CD14-positive monocyte (primary cell): ENCODE measurements at places on chromosomes 16 and 17. TPM values are rescaled to one million over a fixed set of nuclear protein-coding genes. Genes with fewer than 3 reads are reported as not detected.

The CMTM4 gene
- polyA plus RNA-seq, result 0.41 TPM

The SLC16A11 gene
- not detected in 2 replicates for polyA plus RNA-seq

The ZNF263 gene
- 9.9 and 13.1 TPM in 2 replicates for polyA plus RNA-seq

The PRR15L gene
- not detected for polyA plus RNA-seq

The RUNDC1 gene
- 10.3 TPM for polyA plus RNA-seq

The ITGA2B gene
- polyA plus RNA-seq, result 1.2 TPM

The ZNF689 gene
- 4.1 and 4.8 TPM in 2 replicates for polyA plus RNA-seq

The IQCK gene
- polyA plus RNA-seq, result 1.0 and 1.2 TPM in 2 replicates

The OR1D5 gene
- polyA plus RNA-seq, result not detected in 2 replicates

The OSBPL7 gene
- 1.6 TPM for polyA plus RNA-seq

The PLLP gene
- polyA plus RNA-seq, result 1.2 and 1.5 TPM in 2 replicates

GRCh38 chr16:79535130-79535529 lies 65.4 kb downstream of the MAF start:
- H3K4me1 ChIP-seq, result peaks cover 12% of the 10 kb centered on the region
- no peak overlapping the region for H3K4me3 ChIP-seq
- H3K27me3 ChIP-seq, result no peaks in the 10 kb centered on the region
- peak; percentile 40 for DNase-seq
- no peaks in the 10 kb centered on the region for H3K36me3 ChIP-seq

GRCh38 chr17:21193031-21193430 lies 20.9 kb downstream of the TMEM11 start:
- peaks cover 82% of the 10 kb centered on the region for H3K36me3 ChIP-seq
- no peak for DNase-seq
- no peaks in the 10 kb centered on the region for H3K27me3 ChIP-seq
- H3K4me3 ChIP-seq, result no peak overlapping the region

- H3K27me3 ChIP-seq, result no peaks in the 10 kb centered on the region
- no peak overlapping the region for H3K4me3 ChIP-seq
- no peak for DNase-seq
- peaks cover 3% of the 10 kb centered on the region for H3K36me3 ChIP-seq
- H3K27ac ChIP-seq, result peak overlapping the region; percentile 12
These were observed 46.1 kb downstream of the ANKRD11 start for GRCh38 chr16:89444151-89444723.

- H3K36me3 ChIP-seq, result no peaks in the 10 kb centered on the region
- no peaks in the 10 kb centered on the region for H3K4me1 ChIP-seq
- H3K4me3 ChIP-seq, result no peak overlapping the region
- no peak for DNase-seq
- H3K27me3 ChIP-seq, result no peaks in the 10 kb centered on the region
These were observed 243.2 kb upstream of the MON1B start for GRCh38 chr16:76947749-76948148.

DNA sequence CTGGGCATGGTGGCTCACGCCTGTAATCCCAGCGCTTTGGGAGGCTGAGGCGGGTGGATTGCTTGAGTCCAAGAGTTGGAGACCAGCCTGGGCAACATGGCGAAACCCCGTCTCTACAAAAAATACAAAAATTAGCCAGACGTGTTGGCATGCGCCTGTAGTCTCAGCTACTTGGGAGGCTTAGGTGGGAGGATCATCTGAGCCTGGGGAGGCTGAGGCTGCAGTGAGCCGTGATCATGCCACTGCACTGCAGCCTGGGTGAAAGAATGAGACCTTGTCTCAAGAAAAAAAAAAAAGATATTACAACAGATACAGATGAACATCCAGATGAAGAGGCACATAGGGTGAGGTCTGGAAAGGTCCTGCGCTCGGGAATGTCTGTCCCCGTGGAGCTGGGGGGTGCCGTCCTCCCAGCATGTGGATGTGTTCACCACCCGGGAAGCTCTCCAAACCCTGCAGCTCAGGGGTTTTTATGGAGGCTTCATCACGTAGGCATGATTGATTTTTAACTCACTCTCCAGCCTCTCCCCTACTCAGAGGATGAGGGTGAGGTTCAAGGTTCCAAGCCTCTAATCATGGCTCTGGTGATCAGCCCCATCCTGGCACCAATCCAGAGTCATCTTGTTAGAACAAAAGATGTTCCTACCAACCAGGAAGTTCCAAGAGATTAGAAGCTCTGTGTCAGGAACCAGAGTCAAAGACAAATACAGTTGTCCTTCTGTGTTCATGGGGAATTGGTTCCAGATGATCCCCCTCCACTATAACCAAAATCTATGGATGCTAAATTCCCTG lies 85.0 kb upstream of the DNAJA2 start:
- H3K36me3 ChIP-seq, result no peaks in the 10 kb centered on the region
- no peak for DNase-seq
- H3K27me3 ChIP-seq, result no peaks in the 10 kb centered on the region
- no peaks in the 10 kb centered on the region for H3K4me1 ChIP-seq
- H3K4me3 ChIP-seq, result no peak overlapping the region

DNA sequence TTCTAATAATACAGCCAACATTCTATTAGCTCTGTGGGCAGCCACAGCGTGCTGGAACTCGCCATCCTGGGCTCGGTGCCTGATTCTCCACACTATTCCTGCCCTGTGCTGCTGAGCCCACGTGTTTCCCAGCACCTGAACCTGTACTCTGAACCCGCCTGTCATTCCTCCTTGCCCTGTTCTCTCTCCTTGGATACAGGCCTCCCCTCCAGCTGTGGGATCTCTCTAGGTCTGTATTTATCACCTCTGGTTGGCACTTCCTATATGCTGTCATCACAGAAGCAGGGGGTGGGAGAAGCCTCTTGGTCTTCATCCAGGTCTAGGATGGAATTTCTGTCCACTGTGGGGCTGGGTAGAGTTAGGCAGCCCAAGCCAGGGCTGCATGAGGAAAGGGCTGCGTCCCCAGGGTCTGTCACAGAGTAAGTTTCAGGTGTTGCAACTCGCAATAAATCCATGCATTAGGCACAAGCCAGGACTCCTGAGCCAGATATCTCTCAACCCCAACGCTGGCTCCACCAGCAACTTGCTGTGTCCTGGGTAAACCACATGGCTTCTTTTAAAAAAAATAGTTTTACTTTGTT lies 56.0 kb downstream of the ABAT start:
- H3K36me3 ChIP-seq, result no peaks in the 10 kb centered on the region
- DNase-seq, result no peak
- H3K4me3 ChIP-seq, result no peak overlapping the region
- H3K4me1 ChIP-seq, result peaks cover 47% of the 10 kb centered on the region

DNA sequence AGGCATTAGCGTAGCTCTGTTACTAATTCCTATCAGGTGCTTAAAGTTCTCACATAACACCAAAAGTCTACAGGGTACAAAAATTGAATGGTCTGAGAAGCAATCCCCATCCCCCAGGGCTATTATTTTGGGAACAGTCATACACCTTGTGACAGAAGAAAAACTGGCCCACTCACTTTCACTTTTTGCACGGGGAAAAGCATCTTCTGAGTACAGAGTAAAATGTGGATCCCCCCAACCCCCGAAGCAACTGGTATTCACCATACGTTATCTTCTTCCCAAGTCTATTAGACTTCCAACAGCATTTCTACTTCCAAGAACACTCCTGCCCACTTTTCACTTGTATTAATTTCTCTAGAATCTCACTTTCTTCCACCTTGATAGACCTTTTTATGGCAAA lies 11.8 kb downstream of the GGA3 start:
- H3K4me1 ChIP-seq, result peaks cover 39% of the 10 kb centered on the region
- H3K4me3 ChIP-seq, result no peak overlapping the region
- peaks cover 34% of the 10 kb centered on the region for H3K36me3 ChIP-seq
- peak overlapping the region; percentile 45 for H3K27ac ChIP-seq
- DNase-seq, result no peak

DNA sequence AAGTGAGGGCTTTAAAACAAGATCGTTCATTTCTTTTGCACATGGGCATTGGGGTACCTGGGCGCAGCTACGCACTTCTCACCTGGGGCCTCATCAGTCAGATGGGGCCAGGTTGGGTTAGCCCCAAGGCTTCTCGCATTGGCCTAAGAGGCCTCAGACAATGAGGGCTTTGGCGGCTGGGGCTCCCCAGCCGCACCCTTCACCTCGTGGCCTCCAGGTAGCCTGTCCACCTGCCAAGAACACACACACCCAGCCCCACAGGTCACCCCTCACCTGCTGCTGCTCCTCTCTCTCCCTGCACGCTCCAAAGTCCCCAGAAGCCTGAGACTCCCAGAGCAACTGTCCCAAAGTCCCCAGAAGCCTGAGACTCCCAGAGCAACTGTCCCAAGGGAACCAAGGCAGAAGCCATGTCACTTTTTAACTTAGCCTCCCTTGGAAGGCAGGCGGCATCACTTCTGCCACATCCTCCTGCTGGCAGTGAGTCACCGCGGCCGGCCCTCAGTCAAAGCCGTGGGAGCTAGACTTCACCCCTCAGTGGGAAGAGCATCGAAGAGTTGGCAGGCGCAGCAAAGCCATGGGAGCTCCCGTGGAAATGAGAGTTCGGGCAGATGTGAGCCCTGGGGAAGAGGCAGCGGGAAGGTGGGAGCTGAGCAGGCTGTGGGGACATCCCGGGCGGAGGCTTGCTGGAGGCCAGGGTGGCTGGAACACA lies 78.9 kb upstream of the PLCG2 start:
- H3K27ac ChIP-seq, result peak overlapping the region; percentile 26
- peaks cover 95% of the 10 kb centered on the region for H3K36me3 ChIP-seq

GRCh38 chr17:62818526-62818925 lies 10.4 kb upstream of the MARCHF10 start:
- no peaks in the 10 kb centered on the region for H3K36me3 ChIP-seq
- H3K4me3 ChIP-seq, result no peak overlapping the region
- no peak for DNase-seq
- no peaks in the 10 kb centered on the region for H3K4me1 ChIP-seq

DNA sequence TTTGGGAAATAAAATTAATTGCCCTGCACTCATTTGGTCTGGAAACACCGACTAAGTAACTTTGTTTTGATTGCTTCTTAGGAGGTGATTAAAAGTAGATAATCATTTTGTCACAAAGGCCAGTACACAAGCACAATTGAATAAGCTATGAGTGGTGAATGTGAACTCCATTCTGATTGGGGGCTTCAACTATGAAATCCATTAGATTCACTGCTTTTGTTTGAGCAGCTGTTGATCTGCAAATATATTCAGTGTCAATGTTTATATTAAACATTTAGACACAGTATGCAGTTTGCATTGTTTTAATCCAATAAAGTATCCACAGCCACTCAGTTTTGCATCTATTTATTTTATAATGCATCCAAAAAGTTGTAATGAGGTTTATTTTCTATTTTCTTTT lies 817.5 kb downstream of the CDH11 start:
- DNase-seq, result no peak
- no peak overlapping the region for H3K27ac ChIP-seq
- H3K4me1 ChIP-seq, result no peaks in the 10 kb centered on the region
- no peaks in the 10 kb centered on the region for H3K36me3 ChIP-seq

GRCh38 chr17:39174920-39175694 lies 9.1 kb upstream of the ARL5C start:
- H3K36me3 ChIP-seq, result peaks cover 17% of the 10 kb centered on the region
- peak; percentile 77 for DNase-seq
- peaks cover 12% of the 10 kb centered on the region for H3K4me1 ChIP-seq
- H3K27me3 ChIP-seq, result no peaks in the 10 kb centered on the region
- no peak overlapping the region for H3K27ac ChIP-seq

DNA sequence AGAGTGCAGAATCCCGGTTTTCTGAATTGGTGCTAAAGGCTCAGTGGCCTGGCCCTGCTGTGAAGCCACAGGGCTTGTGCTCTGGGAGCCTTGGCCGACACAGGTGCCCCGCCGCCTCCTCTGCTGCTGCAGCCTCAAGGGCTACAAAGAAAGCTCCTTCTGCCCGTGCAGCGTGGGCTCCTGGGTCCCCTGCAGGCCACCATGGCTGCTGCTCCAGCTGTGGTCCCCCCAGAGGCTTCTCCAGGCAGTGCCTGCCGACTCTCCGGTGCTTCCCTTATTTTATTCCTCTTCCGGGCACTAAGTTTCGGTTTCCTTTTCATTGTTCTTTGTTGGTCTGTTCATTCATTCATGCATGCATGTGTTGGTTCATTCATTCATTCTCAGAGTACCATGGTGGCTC lies 53.1 kb downstream of the CMIP start:
- peak; percentile 79 for DNase-seq
- no peaks in the 10 kb centered on the region for H3K36me3 ChIP-seq
- H3K27me3 ChIP-seq, result no peaks in the 10 kb centered on the region

GRCh38 chr17:67546578-67547527 lies 169.8 kb downstream of the PITPNC1 start:
- no peaks in the 10 kb centered on the region for H3K27me3 ChIP-seq
- DNase-seq, result peak; percentile 64
- no peak overlapping the region for H3K4me3 ChIP-seq
- H3K36me3 ChIP-seq, result no peaks in the 10 kb centered on the region

DNA sequence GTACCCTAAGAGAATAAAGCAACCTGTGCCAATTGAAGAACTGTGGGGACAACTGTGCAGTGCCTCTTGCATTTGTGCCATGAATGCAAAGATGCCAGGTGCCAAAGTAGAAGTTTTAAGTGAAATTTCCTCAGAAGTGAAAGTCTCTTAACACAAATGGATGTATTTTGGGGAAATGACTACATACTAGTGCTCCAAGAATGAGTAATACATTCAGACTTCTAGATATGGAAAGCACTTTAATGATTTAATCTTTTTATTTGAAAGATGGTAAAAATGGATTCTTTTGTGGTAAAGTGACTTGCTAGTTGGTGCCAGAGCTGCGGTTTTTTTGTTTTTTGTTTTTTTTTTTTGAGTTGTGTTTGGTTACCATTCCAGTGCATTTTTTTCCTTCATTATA lies 15.0 kb downstream of the UTP18 start:
- H3K27ac ChIP-seq, result no peak overlapping the region
- H3K27me3 ChIP-seq, result no peaks in the 10 kb centered on the region
- no peaks in the 10 kb centered on the region for H3K4me1 ChIP-seq
- no peak overlapping the region for H3K4me3 ChIP-seq

GRCh38 chr17:76688165-76688622 lies 22.6 kb downstream of the MXRA7 start:
- H3K36me3 ChIP-seq, result no peaks in the 10 kb centered on the region
- no peak for DNase-seq
- no peaks in the 10 kb centered on the region for H3K27me3 ChIP-seq
- H3K27ac ChIP-seq, result no peak overlapping the region
- H3K4me1 ChIP-seq, result no peaks in the 10 kb centered on the region

DNA sequence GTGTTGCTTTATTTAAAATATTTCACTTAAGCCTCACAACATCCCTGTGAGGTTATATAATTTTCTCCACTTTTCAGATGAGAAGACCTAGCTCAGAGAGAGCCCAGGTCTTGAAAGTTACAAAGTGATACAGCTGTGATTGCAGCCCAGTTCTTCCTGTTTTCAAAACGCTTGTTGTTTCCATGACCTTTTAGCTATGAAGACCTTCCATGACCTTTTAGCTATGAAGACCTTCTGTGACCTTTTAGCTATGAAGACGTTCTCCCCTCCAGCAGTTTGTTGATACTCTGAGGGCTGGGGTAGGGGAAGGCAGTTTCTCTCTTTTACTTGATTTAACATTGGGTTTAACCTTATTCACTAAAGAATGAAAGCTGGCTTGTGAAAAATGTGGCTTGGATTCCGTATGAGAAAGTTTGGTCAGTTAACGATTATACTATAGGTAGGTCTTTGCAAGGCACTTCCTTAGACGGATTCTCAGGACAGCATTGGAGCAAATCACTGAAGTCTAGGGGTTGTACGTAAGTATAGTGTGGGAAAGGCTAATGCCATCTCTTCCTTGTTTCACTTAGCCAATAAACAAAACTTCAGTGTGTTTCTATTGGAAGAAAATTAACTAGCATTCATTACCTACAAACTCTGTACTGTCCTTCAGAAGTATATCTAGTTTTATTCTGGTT lies 20.7 kb downstream of the PHKB start:
- DNase-seq, result no peak
- H3K4me3 ChIP-seq, result no peak overlapping the region
- peaks cover 5% of the 10 kb centered on the region for H3K36me3 ChIP-seq
- H3K27ac ChIP-seq, result peak overlapping the region; percentile 4
- H3K4me1 ChIP-seq, result no peaks in the 10 kb centered on the region

- H3K27me3 ChIP-seq, result no peaks in the 10 kb centered on the region
- no peak for DNase-seq
- H3K27ac ChIP-seq, result no peak overlapping the region
- H3K4me1 ChIP-seq, result no peaks in the 10 kb centered on the region
- H3K4me3 ChIP-seq, result no peak overlapping the region
- no peaks in the 10 kb centered on the region for H3K36me3 ChIP-seq
These were observed 88.6 kb upstream of the NKD1 start for GRCh38 chr16:50459496-50460080.
